GM13976 (cell line): ENCODE measurements at places on chromosomes 12 and 14.

GRCh38 chr12:53618275-53618674, 7.9 kb downstream of the ATF7 start:
- no peak for DNase-seq

GRCh38 chr14:66493750-66494149, 7.6 kb downstream of the CCDC196 start:
- no peak for DNase-seq

DNA sequence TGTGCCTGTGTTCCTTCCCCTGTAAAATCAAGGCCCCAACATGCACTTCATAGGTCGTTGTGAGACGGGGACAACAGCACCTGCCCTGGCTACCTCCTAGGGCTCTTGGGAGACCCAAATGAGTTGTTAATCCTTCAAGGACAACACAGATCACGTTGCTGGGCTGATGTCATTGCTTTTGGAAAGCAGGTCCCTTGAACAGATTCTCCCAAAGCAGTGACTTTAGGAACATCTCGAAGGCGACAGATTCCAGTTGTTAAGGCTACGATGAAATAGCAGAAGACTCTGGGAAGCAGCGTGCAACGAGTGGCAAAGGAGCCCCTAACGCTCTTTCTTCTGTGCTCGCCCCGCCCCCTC, 26.2 kb upstream of the MAP1LC3B2 start:
- DNase-seq = no peak

GRCh38 chr14:94517641-94518257, 8.5 kb upstream of the SERPINA12 start:
- DNase-seq = no peak

DNA sequence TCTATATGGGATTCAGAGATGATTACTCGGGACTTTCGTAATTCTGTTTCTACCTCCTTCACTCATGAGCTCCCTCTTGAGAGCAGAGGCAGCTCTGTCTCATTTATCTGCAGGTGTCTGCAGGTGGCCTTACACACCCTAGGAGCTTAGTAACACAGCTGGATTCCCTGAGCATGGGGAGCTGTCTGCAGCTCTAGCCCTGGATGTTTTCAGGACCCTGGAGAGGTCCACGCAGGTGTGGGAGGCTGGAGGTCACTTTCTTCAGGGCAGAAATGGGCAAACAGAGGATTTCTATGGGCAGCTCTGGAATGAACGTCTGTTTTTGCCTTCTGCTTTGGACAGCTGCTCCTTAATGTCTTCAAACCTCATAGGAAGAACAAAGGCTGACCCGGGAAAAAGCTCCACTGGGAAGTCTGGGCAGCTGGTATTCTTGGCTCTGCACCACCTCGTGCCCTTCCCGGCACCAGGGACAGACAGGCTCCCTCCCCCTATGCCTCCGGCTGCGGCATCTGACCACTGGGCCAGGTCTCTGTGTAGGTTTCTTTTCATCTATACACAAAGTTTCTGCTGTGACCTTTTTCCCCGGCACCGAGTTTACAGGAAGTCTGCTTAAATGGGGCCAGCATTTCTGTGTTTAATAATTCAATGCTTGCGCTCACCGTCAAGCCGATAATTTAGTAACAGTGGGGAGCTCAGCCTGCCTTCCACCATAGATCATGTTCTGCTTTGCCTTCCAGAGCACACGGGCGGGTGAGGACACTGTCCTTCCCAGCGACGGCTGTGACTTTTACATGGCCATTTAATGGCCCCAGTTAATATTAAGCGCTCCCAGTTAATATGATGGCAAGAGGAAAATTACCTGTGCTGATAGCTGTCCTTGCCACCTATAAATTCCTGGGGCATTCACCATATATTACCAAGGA, 320.2 kb upstream of the SFSWAP start:
- peak; percentile 63 for DNase-seq

GRCh38 chr12:26867080-26867479, 34.1 kb upstream of the ITPR2 start:
- peak; percentile 46 for DNase-seq

DNA sequence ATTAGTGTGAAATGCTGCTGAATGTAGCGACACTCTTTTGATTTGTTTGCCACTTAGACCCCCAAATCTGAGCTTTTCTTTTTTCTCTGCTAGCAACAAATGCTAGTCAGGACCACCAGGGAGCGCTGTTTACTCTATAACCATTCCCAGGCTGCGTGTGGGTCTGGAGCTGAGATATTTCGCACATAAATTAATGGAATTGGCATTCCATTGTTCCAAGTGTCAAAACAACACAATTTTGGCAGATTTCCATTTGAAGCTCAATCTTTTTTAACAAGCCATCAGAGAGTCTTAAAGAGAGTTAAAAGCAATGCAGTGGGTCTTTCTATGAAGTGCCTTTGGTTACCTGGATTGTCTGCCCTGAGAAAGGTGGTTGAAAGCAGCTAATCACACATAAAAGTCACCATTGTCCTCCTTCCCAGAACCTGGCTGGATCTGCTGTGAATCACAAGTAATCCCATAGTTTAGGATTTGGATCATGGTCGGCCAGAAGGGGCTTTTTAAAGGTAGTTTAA, 7.4 kb upstream of the TMEM132C start:
- DNase-seq = peak; percentile 24

- DNase-seq = no peak
Observed at GRCh38 chr14:65487783-65488494, 75.4 kb downstream of the FUT8 start.

DNA sequence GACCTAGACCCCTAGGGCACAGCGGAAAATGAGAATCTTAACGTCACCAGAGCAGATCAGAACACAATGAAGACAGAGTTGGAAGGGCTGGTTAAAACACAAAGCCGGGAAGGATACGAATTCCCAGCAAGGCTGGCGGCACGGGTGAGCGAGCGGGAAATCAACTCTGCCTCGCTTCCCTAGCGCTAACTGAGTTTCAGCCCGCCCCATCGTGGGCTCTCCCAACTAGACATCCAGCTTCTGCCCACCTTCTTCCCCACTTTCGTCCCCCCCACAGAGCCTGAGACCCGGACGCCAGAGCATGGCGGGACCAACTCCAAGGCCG, 377 bp downstream of the CCNT1 start:
- DNase-seq = no peak

GRCh38 chr12:15801770-15802744, 12.9 kb upstream of the EPS8 start:
- no peak for DNase-seq

- DNase-seq = peak; percentile 95
Observed at GRCh38 chr12:57487597-57488401, at the start of gene MARS1. Gene MARS1, plus strand, starts transcription at chr12:57488068. Its CDS starts 23 bp downstream, at chr12:57488091.

- no peak for DNase-seq
Observed at GRCh38 chr12:10182354-10183049, 3.7 kb downstream of the TMEM52B start.

- peak; percentile 88 for DNase-seq
Observed at GRCh38 chr14:24430143-24430681, 458 bp downstream of the KHNYN start.

DNA sequence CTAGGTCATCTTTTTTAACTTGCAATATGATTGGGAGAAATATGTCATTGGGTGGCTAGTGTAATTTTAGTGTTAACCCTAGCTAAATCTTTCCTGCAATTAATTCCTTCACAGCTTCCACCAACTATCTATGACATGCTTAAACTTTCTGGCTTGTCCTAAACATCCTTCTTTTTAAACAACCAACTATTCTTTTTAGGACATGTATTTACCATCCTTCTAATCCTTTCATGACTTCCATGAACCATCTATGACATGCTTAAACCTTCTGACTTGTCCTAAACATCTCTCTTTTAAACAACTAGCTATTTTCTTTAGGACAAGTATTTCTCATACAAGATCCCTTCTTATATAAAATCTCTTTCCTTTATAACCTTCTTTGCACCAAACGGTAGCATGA, 179.6 kb upstream of the PDZRN4 start:
- no peak for DNase-seq

- no peak for DNase-seq
Observed at GRCh38 chr12:76768576-76768975, 4.7 kb downstream of the ZDHHC17 start.

DNA sequence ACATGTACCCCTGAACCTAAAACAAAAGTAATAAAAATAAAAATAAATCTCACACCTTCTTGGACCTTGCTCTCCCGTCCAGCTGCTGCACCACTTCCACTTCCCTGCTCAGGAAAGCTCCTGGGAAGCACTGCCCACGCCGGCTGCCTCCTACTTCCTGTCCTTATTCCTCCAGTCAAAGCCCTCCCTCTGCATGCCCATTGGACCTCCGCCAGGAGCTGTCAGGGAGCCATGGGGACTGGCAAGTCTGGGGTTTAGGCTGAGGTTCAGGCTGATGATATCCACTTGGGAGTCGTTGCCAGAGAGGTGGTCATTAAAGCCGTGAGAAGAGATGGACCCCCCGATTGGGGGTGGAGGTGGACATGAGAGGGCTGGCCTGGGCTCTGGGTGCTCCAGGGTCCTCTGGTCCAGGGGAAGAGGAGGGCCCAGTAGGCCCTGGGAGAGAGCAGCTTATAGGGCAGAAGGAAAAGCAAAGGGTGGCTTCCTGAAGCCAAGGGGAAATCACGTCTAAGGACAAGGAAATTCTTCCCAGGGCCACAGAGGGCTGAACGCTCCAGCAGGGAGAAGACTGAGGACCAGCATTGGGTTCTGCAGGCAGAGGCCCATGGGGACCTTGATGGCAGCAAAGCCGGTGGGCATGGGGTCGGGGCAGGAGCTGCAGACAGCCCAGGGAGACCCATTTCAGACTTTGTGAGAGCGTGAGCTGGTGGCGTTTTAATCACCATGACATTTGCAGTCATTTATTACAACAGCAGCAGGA, 78.7 kb downstream of the FZD10 start:
- DNase-seq = no peak

GRCh38 chr12:46300910-46301309, 32.1 kb upstream of the SLC38A1 start:
- DNase-seq = no peak

DNA sequence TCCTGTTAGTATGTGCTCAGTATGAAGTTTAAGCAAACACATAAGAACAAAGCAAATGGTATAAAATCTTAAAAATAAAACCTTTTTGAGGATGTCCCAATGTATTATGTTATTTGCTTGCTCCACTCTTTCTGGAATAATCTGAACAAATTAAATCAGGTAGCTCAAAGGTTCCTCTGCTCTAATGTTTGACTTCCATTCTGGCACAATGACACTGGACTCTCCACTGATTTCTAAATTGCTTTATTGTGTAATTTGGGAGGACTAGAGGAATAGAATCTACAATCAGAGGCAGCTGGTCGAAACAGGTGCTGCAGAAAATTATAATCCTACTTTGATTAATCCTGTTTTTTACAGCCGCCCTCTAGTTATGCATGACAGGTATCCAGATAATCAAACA, 523.7 kb upstream of the FOXG1 start:
- DNase-seq = no peak

DNA sequence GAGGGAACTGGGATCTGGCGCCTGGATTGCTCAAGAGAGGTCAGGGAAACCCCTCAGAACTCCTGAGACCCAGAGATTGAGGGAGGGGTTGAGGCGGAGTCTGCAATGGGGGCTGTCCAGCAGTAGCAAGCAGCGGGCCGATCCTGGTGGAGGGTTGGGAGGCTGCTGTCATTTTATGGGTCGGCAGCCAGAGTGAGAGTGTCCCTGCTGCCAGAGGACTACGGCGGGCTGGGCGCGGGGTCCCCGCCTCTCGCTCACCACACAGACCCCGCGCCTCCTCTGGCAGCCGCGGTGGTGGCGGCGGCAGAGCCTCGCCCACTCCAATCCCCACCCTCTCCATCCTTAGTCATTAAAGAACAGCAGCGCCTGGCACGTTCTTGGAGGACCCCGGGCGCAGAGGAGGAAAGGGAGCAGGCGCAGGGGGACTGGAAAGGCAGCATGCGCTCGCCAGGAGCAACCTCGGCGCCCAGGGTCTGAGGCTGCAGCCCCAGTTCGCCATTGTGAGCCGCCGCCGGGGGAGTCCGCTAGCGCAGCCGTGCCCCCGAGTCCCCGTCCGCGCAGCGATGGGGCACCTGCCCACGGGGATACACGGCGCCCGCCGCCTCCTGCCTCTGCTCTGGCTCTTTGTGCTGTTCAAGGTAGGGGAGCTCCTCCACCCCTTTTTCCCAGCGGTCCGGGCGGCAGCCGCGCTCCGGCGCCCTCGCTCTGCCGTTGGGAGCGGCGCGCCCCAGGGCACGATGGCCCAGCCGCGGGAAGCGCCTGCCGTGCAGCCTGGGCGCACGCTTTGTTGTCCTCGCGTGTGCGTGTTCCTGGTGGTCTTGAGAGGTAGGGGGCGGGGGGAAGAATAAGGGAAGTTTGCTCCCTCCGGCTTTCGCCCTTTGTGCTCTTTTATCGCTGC, at the start of gene PTPRO:
TSS of gene PTPRO (plus strand) at position 345 of the 898 bp plus-strand sequence.
- no peak for DNase-seq

- no peak for DNase-seq
Observed at GRCh38 chr12:107309020-107309419, 215.7 kb upstream of the CRY1 start.

GRCh38 chr12:4553943-4554342, 8.1 kb upstream of the DYRK4 start:
- DNase-seq = no peak

DNA sequence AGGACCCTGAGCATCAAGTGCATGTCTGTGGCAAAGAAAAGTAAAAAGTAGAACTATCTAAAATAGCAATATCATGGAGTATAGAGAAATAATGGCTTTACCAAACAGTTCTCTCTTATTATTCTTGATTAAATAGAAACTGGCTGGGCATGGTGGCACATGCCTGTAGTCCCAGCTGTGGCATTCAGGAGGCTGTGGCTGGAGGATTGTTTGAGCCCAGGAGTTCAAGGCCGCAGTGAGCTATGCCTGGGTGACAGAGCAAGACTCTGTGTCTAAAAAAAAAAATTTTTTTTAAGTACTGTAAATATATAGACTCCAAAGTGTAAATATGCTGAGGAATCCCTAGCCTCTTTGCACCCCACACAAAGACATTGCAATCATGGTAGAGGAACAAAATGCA, 121.9 kb downstream of the KITLG start:
- DNase-seq = no peak

DNA sequence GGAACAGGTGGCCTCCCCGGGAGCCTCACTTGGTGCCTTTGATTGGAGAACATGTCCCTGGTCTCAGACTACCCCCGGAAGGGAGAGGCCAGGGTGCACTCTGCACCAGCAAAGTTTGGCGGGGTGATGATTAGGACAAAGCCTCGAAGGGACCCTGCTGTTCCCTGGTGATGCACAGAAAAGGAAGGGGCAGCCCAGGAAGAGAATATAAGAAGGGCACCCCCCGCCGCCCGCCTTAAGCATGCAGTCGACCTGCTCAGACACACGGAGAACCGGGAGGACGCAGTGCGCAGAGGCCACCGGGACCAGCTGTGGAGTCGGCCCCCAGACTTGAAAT, 6.9 kb downstream of the SCARB1 start:
- no peak for DNase-seq

GRCh38 chr12:118649765-118650585, 273.6 kb downstream of the SUDS3 start:
- DNase-seq = no peak
